AG08395 (cell line): ENCODE measurements at places on chromosomes 7 and 10.

DNA sequence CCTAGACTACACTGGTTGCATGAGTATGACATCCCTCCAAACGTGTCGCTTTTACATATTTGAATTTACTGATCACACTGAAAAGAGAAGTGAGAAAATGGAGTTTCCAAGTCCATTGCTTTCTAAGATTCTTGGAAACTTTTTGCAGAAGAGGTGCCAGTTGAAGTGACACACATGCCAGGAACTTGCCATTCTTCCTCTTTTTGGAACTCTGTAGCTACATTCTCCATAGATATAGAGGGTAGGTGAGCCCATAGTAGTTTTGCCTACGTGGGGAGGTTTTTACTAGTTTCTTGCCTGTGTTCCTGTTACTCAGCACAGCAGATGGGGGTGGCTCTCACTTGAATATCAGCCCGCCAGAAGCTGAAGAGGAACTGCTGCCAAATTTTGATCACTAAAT, 286.6 kb upstream of the NRP1 start:
- no peak for DNase-seq

DNA sequence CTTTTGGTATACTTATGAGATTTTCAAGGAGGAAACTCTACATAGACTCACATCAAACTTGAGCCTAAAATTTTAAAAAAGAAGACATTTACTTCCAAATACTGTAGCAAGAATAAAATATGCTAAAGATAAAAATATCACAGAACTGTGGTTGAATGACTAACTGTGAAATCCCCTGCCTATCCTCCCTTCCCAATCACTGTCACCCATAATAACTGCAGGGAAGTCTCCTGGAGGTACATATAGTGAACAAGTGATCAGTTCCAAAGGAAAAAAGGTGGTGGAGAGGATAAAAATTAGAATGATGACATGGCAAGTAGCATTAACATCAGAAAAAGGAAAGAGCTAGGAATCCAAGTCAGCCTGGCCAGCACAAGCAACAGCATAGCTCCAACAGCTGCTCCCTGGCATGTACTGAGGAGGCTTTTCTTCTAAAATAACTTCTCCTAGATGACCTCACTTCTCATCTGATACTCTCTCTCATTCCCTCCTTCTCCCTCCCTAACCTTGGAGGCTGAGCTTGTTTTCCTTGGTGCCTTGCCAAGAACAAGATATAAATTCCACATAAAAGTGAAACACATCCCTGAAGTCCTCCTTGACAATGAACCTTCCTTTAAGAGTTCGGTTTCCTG, 124.0 kb downstream of the IQUB start:
- no peak for DNase-seq

DNA sequence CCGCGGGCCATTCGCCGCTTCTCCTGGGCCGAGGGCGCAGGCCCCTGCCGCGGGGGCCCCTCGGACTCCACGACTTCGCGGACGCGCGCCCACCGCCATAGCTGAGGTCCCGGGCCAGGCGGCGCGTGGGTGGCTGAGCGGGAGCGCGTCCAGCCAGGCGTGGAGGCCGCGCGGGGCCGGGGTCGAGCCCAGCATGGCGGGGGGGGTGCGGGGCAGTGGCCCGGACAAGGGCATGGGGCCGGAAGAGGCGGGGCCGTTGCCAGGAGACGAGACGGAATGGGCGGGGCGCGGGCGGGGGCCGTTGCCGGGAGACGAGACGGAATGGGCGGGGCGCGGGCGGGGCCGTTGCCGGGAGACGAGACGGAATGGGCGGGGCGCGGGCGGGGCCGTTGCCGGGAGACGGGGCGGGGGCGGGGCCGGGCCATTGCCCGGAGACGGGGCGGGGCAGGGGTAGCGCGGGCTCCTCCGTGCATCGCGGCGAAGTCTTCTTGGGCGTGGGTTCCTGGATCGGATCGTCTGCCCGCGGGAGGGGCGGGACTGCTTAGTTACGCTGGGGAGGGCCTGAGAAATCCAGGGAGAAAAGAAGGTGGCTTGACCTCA, 14.8 kb downstream of the ADAM8 start:
- peak; percentile 86 for DNase-seq

- DNase-seq = peak; percentile 23
Measured at GRCh38 chr7:41508755-41509154, 194.1 kb downstream of the INHBA start.

DNA sequence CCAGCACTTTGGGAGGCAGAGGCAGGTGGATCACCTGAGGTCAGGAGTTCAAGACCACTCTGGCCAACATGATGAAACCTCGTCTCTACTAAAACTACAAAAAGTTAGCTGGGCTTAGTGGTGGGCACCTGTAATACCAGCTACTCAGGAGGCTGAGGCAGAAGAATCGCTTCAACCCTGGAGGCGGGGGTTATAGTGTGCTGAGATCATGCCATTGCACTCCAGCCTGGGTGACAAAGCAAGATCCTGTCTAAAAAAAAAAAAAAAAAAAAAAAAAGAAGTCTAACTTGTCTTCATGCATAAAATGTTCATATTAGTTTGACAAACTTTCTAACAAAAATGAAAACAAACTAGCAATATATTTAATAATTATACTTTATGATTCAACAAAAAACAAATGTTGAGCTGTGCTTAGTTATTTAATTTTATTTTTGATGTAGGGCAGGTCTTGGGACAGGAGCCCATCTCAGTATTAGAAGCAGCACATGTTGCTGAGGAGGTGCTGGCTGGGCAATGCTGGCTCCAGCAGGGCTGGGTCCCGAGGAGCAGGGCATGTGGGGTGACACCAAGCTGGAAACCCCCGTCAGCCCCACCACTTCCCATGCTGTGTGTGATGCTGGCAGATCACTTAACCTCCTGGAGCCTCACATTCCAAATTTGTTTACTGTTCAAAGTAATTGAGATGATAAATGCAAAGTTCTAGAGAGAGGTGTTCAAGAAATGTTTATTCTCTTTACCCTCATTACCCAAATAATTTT, 335.3 kb upstream of the KLF6 start:
- no peak for DNase-seq

- no peak for DNase-seq
Measured at GRCh38 chr10:14391342-14391741, 60.6 kb upstream of the FRMD4A start.

DNA sequence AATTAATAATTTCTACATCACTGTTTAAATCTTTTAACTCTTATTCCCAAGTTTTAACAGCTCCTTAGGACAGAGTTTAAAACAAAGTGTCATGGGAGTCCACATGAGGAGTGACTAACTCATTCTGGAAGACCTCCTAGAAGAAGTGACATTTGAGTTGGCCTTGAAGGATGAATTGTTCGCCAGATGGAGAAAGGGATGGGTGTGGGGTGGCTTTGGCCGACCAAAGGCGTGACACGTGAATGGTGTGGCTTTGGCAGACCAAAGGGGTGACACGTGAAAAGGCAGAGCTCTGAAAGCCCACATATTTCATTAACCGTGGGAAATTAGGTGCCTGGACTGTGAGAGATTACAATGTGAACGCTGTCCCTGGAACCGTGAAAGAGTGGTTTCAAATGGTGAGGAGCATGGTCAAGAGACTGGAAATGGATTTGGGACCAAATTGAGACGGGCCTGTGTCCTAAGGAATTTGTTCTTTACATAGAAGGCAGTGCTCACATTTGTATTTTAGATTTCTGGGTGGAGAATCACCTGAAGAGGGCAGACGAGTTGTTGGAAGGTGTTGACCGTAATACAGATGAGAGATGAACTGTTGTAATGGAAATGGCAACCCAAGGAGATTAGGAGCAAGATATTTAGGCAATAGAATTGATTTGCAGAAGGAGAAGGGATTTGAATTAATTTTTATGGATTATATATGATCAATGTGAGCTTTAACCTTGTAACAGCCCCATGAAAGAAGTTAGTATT, 228.1 kb downstream of the BICC1 start:
- no peak for DNase-seq

GRCh38 chr10:5538892-5539651, 14.3 kb downstream of the CALML3 start:
- no peak for DNase-seq

GRCh38 chr7:20798081-20798693, 11.5 kb upstream of the SP8 start:
- peak; percentile 67 for DNase-seq

- peak; percentile 72 for DNase-seq
Measured at GRCh38 chr10:3749600-3749999, 35.4 kb downstream of the KLF6 start.

DNA sequence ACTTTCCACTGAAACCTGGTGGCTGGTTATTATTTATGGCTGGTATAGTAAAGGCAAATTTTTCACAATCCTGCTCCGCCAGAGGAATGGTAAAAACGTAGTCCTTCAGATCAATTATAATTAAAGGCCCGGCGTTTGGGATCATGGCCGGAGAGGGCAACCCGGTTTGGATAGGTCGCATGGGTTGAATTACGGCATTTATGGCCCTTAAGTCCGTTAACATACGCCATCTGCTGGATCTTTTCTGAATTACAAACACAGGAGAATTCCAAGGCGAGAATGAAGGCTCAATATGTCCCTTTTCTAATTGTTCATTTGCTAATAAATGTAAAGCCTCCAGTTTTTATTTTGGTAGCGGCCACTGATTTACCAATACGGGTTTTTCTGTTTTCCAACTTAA, 11.3 kb upstream of the TAS2R3 start:
- DNase-seq = no peak

- peak; percentile 47 for DNase-seq
Measured at GRCh38 chr10:104449391-104449790, 95.8 kb downstream of the CFAP58 start.

DNA sequence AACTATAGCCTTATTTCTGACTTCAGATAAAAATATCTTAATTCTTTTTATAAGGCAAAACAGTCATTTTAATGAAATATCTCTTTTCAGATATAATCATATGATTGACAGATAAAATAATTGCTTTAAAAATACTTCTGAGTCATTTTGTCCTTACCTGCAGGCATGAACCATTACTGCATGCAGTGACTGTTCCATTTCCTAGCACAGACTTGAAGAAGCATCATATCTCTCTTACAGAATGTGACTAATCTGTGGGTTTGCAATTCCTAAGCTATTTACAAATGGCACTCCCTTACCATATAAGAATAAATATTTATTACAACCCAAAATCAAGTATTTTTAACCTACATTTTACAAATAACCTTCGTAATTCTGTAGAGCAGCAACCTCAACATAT, 120.7 kb downstream of the SRPK2 start:
- DNase-seq = peak; percentile 70

DNA sequence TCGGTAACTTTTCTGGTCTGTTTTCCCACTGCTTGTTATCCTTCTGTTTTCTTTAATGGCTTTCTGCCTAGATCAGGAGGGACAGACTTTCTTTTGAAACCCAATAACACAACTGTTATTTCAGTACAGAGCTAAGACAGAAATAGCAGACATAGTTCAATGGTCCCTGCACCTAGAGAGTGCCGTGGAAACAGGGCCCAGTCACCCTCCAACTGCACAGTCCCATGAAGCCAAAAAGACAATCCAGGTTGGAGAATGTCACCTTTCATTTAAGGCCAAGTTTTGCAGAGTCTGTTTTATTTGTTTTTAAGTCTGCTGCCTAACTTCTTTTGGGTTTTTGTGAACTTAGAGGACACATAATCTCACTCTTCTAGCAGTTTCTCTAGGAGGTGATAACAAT, 2.5 kb downstream of the AIMP2 start:
- no peak for DNase-seq

DNA sequence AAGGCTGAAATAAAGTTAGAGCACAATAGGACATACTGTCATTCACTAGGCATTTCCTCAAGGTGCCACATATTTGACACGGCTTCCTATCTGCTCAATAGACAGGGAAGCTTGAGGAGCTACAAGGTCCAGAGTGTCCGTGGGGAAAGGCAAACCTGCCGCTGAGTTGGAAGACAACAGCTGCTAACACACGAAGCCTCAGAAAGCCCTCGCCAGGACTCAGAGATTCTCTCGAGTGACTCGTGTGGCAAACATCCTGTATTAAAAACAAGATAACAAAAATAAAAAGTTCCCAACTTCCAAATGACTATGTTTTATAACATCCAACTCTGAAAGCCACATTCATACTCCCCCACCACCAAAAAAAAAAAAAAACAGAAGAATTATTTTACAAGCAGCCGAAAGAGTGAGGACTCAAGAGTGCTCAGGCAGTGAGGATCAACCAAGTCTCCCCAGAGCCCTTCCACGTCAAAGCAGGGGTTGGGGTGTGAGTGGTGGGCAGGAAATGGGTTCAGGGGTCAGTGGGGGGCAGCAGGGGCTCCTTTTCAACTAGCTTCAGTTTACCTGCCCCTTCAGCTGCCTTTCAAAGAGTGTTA, 67.6 kb downstream of the STK17A start:
- DNase-seq = peak; percentile 31

DNA sequence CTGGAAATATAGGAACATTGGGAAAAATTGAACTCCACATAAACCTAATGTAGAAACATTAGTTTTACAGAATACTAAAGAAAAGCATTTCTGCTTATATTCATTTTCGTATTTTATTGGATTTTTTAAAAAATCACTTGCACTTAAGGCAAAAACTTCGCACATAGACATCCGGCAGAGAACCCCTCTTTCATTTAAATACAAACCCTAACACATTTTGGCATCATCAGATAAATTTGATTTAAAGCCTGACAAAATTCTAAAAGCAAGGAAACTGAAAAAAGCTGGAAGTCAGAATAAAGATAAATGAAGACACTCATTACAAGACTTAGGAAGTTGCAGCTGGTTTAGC, 396 bp upstream of the EXOC4 start:
- no peak for DNase-seq

- no peak for DNase-seq
Measured at GRCh38 chr10:3478153-3478552, 305.6 kb upstream of the PITRM1 start.

DNA sequence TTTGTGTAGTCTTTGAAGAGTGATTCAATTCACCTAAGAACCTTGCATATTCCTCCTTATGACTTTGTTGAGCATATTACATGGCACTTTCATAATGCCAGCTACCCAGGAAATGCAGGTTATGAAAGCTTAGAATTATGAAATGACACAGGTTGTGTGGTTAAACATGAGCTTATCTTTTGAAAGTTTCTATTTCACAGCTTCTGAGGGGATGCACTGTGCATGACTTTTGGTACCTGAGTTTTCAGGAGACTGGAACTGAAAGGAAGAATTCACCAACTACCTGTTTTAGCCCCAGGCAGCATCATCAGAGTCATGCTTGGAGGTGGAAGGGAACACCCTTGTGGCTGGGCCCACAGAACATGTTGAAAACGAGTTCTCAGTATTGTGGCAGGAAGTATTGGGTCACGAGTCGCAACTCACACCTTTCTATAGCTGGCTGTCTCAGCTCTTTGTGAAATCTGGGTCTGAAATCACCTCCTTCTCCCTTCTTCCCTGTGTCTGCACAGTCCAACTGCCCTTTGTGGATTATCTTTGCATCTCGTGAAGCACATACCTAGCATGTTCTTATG, 228.2 kb downstream of the PTEN start:
- no peak for DNase-seq

- DNase-seq = no peak
Measured at GRCh38 chr7:37768611-37769010, 79.8 kb upstream of the NME8 start.

DNA sequence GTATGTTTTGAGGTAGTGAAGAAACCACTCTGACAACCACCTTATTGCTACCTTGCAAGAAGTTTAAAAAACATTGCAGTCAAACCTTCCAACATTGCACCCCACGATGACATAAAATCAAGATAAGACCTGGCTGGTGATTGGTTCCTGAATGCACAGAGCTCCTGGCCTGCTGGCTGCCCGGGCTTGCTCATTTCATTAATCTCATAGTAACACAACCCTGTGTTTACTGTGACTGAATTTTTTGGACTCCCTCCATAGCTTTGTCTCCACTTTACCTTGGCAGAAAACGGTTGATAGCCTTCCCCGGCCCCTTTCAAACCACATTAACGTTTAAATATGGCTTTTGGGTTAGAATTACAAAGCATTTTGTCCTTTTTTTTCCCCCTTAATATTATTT, 27.5 kb downstream of the VWA2 start:
- DNase-seq = no peak
